ENCODE measurements at places on chromosomes 1 and 21. TPM values are rescaled to one million over a fixed set of nuclear protein-coding genes. Genes with fewer than 3 reads are reported as not detected.

TRIM45 gene
- 15.0 TPM for total RNA-seq

TNFRSF9 gene
- total RNA-seq: not detected

LCE6A gene
- total RNA-seq: not detected

DNA sequence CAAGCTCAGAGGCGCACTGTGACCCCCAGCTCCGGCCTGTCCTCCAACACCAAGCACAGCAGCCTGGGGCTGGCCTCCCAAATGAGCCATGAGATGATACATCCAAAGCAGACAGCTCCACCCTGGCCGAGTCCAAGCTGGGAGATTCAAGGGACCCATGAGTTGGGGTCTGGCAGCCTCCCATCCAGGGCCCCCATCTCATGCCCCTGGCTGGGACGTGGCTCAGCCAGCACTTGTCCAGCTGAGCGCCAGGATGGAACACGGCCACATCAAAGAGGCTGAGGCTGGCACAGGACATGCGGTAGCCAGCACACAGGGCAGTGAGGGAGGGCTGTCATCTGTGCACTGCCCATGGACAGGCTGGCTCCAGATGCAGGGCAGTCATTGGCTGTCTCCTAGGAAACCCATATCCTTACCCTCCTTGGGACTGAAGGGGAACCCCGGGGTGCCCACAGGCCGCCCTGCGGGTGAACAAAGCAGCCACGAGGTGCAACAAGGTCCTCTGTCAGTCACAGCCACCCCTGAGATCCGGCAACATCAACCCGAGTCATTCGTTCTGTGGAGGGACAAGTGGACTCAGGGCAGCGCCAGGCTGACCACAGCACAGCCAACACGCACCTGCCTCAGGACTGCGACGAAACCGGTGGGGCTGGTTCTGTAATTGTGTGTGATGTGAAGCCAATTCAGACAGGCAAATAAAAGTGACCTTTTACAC, 29.1 kb downstream of the SLC19A1 start:
- no peak for DNase-seq

GRCh38 chr1:5753549-5754421, 238.4 kb downstream of the NPHP4 start:
- DNase-seq: no peak

DNA sequence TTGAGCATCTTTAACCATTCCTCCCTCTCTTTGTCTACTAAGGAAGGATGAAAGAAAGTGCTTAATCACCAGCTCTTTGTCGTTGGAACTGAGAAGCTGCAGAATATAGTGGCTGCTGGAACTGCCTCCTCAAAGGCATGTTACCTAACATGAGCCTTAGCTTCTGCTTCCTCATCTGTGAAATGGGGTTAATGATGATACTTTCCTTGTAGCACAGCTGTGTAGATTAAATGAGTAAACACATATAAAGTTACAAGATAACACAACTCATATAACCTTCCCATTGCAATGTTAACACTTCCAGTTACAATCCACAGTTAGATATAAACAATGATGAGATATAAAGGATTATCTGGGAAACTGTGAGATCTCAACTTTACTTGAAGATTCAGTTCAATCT, 48.4 kb upstream of the ZNF326 start:
- DNase-seq: no peak

DNA sequence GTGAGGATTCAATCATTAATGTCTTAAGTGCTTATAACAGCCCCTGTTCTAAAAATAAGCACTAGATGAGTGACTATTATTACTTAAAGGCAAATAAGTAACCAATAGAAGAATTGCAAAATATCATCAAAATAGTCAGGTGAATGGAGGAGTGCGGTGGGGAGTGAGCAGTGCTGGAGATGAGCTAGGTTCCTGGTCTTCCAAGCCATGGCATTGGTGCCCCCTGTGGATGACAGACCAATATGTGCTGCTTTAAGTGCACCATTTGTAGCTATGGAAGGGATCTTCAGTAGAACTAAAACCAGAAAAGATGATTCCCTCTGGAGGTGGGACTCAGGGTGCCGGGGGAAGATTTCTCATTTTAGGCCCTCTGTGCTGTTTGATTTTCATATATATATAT, 46.1 kb upstream of the SLC30A1 start:
- DNase-seq: peak; percentile 24

- no peak for DNase-seq
These were observed 150.5 kb downstream of the PCBP3 start for GRCh38 chr21:45794027-45794426.

GRCh38 chr21:40733024-40733397, 113.9 kb downstream of the DSCAM start:
- DNase-seq: no peak

Measured in GM23338 (cell line).